ENCODE measurements at places on chromosomes 12 and 14.

DNA sequence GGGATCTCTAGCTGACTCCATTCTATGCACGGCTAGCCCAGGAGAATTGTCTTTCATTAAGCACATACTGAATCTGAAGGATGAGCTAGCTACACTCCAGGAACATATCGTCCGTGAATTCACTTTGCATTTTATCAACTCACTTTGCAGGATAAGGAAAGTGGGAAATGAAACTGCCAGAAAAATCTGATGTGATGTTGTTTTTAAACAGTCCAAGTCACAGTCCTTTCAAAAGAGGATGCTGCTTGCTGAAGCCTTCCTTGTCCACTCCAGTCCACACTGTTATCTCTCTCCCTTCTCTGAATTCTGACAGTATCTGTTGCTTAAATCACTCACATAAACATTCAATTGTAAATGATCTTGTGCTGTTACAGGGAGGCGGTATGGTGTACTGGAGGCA lies 12.7 kb upstream of the TMCC3 start:
- DNase-seq, result no peak

GRCh38 chr14:26174395-26174794 lies 423.4 kb downstream of the NOVA1 start:
- no peak for DNase-seq

- no peak for DNase-seq
These were observed 584 bp downstream of the ACVR1B start for GRCh38 chr12:51951843-51952722.

DNA sequence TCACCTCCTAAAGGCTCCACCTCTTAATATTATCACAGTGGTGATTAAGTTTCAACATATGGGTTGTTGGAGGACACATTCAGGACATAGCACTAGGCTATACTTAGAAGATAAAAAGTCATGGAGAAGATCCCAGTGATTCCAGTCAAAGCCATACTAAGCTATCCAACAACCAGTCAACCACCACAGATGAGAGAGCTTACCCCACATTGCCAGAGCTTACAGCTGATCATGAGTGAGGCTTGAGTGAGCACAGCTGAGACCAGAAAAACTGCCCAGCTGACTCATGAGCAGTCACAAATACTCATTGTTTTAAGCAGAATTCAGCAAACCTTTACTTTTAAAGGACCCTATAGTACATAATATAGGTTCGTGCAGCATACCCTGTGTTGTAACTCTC lies 85.1 kb downstream of the DRAM1 start:
- DNase-seq, result no peak

- no peak for DNase-seq
These were observed 420.5 kb downstream of the ZFP36L1 start for GRCh38 chr14:68372368-68372767.

GRCh38 chr14:28361486-28361885 lies 405.1 kb upstream of the FOXG1 start:
- no peak for DNase-seq
